ENCODE measurements at places on chromosomes 1 and 21. TPM values are rescaled to one million over a fixed set of nuclear protein-coding genes. Genes with fewer than 3 reads are reported as not detected.

- DNase-seq: no peak
Observed at GRCh38 chr1:179089827-179090482, 8.1 kb downstream of the TOR3A start.

- no peak for DNase-seq
Observed at GRCh38 chr1:145887631-145888030, 2.0 kb upstream of the ANKRD35 start.

- DNase-seq: peak; percentile 99
Observed at GRCh38 chr1:153670859-153671627, at the start of gene ILF2. TSS of gene ILF2 (minus strand) at chr1:153670993. CDS start at chr1:153670922, 71 bp downstream.

- DNase-seq: no peak
Observed at GRCh38 chr1:2082064-2082463, 31.9 kb downstream of the PRKCZ start.

DNA sequence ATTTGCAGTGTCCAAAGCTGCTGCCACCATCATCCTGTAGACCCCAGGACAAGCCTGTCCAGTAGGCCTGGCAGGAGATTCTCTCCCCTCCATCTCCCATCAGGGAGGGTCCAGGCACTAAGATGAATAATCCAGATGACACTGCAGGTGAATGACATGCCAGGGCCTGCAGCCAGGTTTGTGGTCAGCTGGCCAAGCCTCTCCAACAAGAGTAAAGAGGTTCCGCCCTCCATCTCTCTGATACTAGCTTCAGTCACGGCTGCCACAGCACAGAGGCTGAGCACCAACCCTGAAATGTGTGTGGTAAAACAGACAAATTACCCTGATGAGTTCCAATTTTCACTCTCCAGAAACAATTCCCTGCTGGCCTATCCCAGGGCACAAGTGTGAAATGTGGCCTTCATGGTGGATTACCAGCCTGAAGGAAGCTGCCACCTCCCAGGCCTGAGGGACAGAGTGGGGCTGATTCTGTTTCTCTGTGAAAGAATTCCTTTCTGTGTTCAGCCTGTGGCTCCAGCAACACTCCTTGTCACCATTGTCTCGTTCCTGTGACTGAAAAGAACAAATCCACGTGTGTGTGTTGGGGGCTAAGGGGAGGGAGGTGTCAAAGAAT, 19.9 kb upstream of the LHX4 start:
- no peak for DNase-seq

DNA sequence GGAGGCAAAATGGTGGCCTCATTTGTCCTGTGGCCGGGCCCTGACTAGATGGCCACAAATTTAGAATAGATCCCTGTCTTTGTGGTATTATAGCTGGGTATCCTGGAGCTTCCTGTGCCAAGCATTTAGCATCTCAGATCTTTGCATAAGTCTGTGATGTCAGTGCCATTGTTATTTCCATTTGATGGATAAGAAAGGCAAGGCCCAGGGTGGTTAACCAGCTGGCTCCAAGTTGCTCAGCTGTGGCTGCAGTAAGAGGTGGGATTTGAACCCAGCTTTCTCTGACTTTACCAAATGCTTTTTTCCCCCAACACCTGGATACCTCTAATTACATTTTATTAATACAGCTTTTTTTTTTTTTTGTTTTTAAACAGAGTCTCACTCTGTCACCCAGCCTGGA, 11.7 kb upstream of the TNFRSF8 start:
- DNase-seq: no peak

GRCh38 chr1:97853221-97853620, 67.6 kb downstream of the DPYD start:
- DNase-seq: no peak

- peak; percentile 41 for DNase-seq
Observed at GRCh38 chr1:11499601-11500331, 20.8 kb downstream of the DISP3 start.

DNA sequence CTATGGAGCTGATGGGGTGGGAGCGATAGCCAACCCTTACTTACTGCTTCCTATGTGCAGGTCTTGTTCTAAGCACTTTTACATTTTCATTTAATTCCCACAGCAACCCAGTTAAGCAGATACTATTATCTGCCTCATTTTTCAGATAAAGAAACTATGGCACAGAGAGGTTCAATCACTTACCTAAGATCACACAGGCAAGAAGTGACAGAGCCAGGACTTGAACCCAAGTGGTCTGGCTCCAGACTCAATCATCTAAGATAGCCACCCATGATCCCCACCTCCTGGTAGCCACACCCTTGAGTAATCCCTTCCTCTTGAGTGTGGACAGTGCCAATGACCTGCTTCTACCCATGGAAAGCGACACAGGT, 23.2 kb upstream of the IFNAR1 start:
- DNase-seq: no peak

GRCh38 chr1:62386351-62387121, 50.3 kb upstream of the USP1 start:
- no peak for DNase-seq

DNA sequence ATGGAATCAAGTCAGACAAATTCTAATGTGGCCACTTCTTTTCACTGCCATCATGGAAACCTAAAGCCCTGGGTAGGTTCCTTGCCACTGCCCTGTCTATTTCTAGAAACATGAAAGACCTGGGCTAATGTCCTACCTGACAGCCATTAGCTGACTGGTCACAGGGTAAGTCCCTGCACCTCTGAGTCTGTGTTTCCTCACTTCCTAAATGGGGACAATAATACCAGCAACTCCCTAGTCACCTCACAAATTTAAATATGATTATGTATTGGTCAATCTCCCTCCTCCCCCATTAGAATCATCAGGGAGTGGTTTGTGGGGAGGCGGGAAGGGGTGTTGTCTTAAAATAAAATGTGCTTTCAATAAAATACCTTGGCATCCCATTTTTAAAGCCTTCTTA, 2.2 kb downstream of the CREG1 start:
- DNase-seq: no peak

DNA sequence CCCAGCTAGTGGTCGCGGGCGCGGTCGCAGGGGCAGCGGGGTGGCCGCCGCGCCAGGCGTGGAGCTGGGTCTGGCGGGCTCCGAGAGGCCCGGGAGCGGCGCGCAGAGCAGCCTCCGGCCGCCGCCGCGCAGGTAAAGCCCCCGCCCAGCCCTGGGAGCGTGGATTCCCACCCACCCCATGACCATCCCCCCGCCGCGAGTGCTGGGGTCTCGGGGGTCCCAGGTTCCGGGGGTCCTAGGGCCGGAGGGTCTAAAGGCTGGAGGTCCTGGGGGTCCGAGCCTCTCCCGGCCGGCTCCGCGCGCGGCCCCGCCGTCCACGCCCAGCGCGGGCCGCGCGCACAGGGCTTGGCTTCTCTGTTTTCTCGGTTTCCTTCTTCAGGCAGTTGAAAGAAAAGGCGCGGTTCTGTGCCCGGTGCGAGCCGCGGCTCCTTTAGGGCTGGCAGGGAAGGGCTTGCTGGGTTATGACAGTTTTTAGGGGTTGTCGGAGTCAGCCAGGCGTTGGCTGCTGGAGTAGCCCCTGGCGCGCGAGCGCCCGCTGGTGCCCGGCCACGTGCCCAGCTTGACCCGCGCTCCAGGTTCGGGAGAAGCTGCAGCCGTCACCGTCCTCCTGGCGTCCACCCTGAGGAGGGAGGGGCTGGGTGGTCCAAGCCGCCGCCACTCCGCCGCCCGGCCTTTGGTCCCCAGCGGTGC, 359 bp downstream of the LRRC3 start:
- DNase-seq: peak; percentile 56

DNA sequence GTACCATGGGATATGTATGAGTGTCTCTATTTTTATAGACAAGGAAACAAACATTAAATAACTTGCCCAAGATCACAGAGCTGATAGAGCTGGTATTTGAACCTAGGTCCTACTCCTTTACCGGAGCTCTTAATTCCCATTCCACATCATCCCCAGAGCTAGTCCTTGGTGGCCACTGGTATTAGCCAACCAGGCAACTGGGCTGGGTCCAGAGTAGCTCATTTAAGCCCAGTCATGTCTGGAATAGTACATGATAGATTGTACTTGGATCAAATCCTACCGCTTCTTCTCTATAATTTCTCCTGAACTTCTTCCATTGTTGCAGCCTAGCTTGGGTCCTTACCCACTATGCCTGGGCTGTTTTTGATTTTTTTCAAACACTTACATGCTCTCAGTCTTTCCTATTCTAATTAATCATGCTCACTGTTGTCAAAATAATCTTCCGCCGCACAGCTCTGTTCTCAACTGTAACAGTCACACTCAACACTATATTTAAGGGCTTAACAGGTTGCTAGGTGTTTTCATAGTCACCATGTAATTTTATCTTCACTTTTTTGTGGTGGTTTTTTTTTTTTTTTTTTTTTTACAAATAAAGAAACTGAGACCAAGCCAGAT, 80.2 kb downstream of the COLGALT2 start:
- no peak for DNase-seq

DNA sequence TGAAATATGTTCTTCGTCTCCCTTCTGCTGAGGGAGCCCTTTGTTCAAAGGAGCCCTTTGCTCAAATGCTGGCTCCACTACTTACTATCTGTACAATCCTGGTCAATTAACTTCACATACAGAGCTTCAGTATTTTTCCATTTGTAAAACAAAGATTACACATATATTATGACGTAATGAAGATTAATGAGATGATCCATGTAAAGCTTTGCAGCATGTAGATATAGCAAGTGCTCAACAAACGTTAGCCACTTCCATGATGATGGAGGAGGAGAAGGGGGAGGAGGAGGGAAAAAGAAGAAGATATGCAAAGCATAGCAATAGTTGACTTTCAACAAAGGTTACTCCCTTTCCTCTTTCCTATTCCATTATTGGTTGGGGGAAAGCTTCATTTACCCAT, 10.1 kb upstream of the DDAH1 start:
- DNase-seq: no peak

DNA sequence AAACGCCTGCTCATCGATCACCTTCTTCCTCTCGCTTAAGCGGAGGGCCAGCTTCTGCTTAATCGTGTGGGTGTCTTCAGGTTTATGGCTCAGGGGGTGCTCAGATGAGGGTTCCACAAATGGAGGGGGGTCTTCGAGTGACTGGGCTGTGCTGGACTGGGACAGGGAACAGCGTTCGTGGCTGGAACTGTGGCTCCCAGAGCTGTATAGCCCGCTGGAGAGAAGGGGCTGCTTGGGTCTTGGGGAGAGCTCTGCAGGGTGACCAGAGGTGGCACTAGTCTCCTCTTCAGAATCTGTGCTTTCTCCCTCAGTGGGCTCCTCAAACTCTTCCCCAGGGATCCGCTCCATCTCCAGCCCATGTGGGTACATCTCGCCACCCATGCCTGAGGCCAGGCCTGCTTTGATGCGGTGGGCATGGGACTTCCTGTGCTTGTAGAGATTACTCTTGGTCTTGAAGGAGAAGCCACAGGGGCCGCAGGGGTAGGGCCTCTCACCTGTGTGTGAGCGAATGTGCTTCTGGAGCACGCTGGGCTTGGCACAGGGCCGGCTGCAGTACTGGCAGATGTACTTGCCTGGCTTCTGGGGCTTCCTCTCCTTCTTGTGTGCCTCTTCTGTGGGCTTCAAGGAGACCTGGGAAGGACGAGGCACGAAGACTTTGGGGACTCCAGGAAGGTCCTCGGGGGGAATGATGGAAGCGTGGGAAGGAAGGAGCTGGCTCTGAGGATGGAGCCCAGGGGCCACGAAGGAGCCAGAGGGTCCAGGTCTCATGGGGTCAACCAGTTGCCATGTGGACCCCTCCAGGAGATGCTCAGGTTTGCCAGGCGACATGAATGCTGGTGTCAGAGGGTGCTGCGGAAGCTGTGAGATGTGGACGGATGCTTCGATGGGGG, 99.4 kb upstream of the EDN2 start:
- DNase-seq: no peak

DNA sequence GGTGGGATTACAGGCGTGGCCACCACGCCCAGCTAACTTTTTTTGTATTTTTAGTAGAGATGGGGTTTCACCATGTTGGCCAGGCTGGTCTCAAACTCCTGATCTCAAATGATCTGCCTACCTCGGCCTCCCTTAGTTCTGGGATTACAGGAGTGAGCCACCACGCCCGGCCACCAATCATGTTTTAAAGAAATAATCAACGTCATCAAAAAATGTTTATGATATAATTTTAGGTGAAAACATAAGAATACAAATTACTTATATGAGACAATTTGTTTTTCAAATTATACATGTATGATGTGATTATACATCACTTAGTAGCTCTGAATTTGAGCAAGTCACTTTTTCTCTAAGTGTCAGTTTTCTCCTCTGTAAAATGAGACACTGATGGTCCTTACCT, 31.6 kb upstream of the SSBP3 start:
- no peak for DNase-seq

DNA sequence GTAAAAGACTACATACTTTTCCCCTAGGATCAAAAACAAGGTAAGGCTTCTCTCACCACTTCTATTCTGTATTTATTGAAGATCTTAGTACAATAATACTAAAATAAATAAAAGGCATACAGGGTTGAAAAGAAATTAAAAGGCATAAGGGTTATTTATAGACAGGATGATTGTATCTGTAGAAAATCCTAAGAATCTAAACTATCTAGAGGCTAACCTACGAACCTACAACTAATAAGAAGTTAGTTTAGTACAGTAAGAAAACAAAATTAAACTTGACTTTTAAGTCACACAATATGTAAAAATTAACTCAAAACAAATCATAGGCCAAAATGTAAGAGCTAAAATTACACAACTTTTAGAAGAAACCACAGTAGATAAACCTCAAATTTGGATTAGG, 50.4 kb upstream of the ADAM30 start:
- DNase-seq: no peak

DNA sequence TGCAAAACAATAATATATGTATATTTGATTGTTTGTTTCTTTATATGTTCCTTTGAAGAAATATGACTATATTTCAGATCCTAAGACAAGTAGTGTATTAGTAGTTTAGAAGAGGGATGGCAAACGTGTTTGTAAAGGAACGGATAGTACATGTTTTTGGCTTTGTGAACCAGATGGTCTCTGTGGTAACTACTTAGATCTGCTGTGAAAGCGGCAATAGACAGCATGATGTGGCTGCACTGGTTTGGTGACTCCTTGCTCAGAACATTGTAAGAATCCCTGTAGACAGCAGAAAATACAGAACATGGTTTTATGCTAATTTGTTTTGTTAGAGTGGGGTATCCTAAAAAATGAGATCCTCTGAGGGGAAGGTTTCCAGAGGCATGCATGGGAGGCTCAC, 3.1 kb downstream of the ACADM start:
- no peak for DNase-seq

GRCh38 chr1:104294259-104294658, 544.6 kb downstream of the AMY1C start:
- DNase-seq: no peak

GRCh38 chr1:99532276-99532580, 113.7 kb upstream of the PALMD start:
- no peak for DNase-seq

The LDLRAD1 gene
- not detected for total RNA-seq

The NPR1 gene
- total RNA-seq: 8.9 TPM

The CALML6 gene
- total RNA-seq: 1.7 TPM

The LRRC39 gene
- total RNA-seq: 0.37 TPM

The MYCL gene
- total RNA-seq: 18.4 TPM

The SLAMF9 gene
- not detected for total RNA-seq

The TEDDM1 gene
- total RNA-seq: not detected

The PPM1J gene
- 13.2 TPM for total RNA-seq

The KIF21B gene
- 7.0 TPM for total RNA-seq

The CD101 gene
- total RNA-seq: 1.8 TPM

The PRKCZ gene
- 48.4 TPM for total RNA-seq

The ELAPOR1 gene
- total RNA-seq: 1.1 TPM

The CFHR2 gene
- total RNA-seq: not detected

All from H9 (cell line).